ENCODE measurements at places on chromosomes 1 and 21.

DNA sequence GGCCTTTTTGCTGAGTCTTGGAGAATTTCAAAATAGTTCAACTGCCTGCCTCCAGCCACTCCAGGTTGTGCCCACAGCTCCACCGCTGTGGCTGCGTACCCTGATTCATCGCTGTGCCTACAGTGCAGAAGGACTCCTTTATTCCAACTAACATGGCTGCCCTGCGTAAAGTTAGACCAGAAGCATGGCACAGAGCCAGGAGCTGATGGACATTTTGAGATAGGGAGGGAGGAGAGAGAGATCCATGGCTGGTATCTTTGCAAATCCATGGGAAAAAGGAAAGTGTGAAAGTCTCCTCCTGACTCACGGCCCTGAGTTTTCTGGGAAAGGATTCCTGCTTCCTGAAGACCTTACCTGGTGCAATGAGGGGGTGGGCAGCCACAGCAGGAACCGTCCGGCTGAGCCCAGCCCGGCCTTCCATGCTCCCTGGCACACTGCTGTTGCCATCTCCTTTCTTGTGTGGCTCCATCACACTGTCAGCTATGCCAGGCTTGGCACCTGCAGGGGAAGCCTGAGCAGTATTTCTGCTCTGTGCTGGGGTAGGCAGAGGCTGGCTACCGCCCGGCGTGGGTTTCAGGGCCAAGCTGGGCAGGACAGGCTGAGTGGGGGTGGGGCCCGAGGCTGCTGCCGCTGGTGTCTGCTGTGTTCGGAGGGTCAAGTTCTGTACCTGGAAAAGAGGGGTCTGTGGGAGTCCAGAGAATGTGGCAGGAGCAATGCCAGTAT is 46.0 kb upstream of the A3GALT2 start:
- no peak for DNase-seq

DNA sequence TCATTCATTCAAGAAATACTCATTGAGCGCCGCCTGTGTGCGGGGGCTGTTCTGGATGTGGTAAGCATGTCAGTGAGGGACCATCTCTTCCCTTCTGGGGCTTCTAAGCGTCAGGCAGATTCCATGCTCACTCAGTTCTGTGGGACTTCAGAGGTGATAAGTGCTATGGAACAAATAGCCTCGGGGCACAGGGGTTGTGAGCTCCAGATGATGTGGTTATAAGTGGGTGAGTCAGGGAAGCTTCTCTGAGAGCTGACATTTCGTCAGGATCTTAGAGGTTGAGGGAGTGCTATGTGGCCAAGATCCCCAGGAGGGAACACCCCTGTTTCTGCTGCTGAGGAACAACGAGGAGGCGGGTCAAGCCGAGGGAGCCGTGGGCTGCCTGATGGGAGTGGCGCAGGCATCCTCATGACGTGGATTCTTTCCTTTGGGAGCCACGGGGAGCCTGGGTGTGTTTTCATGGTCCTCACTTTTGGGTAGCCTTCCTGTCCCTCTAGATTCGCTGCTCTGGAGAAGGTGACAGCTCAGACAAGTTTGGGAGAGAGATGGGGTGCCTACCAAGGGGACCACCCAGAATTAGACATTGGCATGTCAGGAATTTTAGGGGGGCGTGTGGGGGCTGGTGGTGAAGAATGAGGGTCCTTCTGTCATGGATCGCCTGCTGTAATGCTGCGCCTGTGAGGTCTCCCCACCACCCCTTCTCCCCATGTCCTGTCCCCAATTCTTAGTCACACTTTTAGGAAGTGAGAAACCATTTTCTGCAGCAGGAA is 38.5 kb downstream of the HUNK start:
- DNase-seq: peak; percentile 96

DNA sequence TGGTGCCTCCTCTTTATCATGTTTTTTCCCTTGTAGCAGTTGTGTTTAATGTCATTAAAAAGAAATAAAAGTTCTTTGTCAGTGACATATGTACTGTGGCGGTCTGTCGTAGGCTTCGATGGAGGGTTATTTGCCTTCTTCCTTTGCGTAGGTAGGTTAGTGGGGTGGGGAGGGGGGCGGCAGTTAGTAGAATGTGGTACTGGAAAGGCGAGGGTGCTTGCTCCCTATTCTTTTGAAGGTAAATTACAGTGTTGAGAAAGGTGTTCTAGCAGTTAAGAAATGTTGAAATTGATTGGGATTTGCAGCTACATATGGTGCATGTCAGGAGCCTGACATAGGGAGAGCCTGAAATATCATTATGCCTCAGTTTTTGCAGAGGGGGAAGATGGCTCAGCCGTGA is 11.9 kb downstream of the FNDC5 start:
- no peak for DNase-seq

DNA sequence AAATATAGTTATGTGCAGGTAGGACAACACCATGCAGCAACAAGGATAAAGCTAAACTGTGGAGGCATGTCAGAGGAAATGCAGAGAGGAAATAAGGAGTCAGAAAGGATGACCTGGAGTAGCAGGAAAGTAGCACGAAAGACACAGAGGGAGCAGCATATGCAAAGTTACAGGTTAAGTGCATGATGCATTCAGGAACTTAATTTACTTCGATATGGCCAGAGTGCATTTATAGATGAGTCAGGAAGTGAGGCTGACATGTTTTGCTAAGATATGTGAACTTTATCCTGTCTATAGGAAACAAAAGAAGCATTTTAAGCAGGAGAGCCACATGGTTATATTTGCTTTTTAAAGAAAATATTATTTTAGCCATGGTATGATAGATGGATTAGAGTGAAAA is 15.4 kb upstream of the MUTYH start:
- DNase-seq: no peak

GRCh38 chr1:234218078-234218477 is 155.2 kb upstream of the COA6 start:
- DNase-seq: no peak

GRCh38 chr1:154866257-154867063 is 3.6 kb downstream of the KCNN3 start:
- peak; percentile 43 for DNase-seq

DNA sequence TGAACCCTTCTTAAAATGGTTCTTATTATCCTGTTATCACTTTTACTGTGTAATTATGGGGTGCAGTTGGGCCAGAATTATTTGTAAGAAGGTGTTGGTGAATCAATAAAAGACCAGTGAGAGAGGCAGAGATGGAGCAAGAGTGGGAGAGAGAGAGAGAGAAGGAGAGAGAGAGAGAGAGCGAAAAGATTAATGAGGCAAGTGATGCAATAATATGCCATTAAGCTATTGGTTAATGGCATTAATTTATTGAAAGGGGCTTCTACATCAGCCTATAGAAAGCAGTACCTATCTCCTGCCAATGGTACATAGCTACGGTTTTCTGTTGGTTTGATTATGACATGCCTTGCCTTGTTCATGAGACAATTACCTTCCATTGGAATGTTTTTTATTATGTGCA is 388.7 kb downstream of the RPS6KC1 start:
- DNase-seq: no peak

GRCh38 chr1:54837002-54837853 is 36.1 kb upstream of the TTC22 start:
- no peak for DNase-seq

GRCh38 chr1:8646189-8646588 is 171.3 kb downstream of the RERE start:
- DNase-seq: no peak

GRCh38 chr1:10617931-10618885 is 143.5 kb downstream of the PEX14 start:
- no peak for DNase-seq

DNA sequence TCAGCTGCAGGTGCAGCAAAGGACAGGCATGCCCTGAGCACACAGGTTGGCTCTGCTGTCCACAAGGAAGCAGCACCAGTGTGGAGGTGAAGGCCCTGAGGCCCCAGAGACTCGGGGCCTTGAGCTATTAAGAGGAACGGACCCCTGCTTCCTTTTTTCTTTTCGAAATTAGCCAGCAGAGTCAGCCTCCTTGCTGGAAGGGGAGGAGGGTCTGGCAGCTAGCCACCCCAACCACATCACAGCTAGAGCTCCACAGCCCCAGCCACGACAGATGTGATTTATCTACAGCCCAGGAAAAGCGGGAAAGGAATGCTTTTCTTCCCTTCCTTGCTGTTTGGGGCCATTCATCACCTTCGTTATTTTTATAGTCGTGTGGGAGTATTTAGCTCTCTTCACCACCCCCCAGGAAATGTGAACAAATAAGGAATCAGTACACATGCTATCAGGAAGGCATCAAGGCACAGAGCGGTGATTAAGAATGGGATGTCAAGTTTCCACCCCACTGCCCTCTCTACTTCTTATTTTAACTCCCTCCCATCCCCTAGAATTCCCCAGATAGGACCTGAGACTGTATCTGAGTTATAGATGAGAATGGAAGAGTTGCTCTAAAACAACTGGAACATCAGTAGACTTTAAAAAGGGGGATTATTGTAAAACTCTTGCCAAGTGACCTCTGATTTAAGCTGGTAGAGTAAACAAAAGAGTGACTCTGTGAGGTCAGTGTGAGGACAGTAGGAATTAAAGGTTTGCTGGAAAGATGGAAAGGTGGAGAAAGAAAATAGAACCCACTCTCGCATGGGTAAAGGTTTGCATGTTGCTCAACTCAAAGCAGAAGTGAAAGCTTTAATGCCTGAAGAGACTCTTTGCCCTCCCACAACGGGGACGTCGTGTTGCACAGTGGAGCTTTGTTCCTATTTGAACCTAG is 224.7 kb upstream of the GJB5 start:
- no peak for DNase-seq
